ENCODE measurements at places on chromosomes 12 and 14.

- peak; percentile 11 for DNase-seq
Observed at GRCh38 chr14:56195223-56195622, 77.0 kb downstream of the PELI2 start.

DNA sequence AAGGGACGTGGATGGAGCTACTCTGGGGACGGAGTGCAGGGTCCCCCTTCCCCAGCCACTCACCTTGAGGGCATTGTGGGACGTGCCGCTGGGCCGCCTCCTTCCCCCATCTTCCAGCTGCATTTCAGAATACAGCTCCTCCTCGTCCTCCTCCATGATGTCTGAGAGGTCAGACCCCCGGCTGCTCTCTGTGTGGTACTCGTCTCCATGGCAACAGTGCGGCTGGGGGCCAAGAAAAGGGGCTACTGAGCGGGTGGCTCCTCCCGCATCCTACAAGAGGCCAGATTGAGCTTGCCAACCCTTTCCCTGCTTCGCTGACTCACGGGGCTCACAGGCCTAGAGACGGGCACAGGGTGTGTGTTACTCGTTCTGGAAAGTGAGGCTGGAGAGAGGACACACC is 90.4 kb downstream of the PIWIL1 start:
- no peak for DNase-seq

DNA sequence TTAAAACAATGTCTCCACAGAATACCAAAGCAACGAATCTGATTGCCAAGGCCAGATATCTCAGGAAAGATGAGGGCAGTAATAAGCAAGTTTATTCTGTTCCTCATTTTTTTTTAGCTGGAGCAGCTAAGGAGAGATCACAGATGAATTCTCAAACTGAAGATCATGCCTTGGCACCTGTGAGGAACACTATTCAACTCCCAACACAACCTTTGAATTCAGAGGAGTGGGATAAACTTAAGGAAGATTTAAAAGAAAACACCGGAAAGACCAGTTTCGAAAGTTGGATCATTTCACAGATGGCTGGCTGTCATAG is 994 bp downstream of the PRORP start:
- DNase-seq = no peak

DNA sequence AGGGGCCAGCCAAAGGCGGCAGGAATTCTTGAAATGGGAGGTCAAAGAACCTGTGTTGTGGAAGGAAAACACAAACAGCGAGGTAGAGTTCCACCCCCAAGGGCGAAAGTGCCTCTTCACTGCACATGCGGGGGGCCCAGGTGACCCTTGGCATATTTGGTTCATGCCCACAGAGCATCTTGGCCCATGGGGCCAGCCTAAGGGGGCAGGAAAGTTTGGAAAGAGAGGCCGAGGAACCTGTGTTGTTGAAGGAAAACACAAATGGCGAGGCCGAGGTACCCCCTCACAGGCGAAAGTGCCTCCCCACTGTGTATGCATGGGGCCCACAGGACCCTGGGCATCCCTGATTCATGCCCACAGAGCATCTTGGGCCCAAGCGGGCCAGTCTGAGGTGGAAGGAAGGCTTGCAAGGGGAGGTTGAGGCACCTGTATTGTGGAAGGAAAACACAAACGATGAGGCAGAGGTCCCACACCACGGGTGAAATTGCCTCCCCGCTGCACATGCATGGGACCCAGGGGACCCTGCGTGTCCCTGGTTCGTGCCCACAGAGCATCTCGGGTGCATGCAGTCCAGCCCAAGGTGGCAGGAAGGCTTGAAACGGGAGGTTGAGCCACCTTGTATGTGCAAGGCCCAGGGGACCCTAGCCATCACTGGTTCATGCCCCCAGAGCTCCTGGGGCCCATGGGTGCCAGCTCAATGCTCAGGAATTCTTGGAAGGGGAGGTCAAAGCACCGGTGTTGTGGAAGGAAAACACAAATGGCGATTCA is 384.1 kb downstream of the ALG10 start:
- DNase-seq = no peak

DNA sequence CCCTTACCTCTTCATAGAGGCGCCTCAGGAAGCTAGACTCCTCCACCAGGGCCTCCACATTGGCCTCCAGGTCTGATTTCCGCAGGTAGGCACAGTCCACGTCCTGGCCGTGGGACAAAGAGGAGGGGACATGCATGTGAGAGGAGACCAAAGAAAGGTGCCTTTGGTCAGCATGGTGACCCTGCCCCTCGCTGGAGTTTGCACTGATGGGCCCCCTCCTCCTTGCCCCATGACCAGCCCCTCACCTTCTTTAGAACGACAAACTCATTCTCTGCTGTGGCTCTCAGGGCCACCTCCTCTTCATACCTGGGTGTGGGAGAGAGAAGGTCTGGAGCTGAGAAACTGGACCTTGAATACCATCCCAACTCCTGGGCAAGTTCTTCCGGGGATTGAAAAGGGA is 3.2 kb downstream of the KRT85 start:
- DNase-seq = no peak

DNA sequence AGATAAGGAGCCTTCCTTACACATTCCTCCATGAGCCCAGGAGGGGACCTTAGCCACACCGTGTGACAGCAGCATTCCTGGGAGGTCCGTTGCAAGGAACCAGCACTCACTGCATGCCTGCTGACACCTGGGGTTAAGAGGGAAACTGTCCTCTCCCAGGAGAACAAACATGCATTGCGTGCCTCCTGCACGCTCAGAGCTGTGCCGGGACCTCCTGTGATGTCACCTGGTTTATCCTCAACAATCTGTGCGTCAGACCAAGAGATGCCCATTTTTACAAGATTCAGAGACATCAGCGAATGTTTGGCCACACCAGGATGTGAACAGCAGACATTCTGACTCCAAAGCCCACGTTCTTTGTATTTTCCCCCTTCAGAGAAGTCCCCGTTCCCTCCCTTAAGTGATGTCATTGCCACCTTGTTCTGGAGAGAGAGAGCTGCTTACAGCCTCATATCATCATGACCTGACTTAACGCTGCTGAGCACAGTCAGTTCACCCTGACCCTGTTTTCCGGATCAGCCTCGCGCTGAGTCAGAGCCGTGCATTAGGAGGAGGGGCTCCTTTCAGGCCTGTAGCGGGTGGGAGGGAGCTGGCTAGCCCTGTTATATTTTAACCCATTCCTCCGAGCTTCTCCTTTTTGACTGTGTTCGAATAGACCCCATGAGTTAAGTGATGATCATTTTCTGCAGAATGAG is 36.2 kb downstream of the TMEM120B start:
- no peak for DNase-seq

DNA sequence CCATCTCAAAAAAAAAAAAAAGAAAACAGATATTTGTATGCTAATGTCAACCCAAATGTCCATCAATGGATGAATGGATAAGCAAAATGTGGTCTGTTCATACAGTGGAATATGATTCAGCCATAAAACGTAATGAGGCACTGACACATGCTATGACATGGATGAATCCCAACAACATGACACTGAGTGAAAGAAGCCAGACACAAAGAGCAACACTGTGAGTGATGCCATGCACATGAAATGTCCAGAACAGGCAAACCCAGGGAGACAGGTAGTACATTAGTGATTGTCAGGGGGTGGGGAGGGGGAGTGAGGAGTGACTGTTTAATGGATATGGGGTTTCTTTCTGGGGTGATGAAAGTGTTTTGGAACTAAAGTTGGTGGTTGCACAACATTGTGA is 50.2 kb downstream of the ARL6IP4 start:
- no peak for DNase-seq

DNA sequence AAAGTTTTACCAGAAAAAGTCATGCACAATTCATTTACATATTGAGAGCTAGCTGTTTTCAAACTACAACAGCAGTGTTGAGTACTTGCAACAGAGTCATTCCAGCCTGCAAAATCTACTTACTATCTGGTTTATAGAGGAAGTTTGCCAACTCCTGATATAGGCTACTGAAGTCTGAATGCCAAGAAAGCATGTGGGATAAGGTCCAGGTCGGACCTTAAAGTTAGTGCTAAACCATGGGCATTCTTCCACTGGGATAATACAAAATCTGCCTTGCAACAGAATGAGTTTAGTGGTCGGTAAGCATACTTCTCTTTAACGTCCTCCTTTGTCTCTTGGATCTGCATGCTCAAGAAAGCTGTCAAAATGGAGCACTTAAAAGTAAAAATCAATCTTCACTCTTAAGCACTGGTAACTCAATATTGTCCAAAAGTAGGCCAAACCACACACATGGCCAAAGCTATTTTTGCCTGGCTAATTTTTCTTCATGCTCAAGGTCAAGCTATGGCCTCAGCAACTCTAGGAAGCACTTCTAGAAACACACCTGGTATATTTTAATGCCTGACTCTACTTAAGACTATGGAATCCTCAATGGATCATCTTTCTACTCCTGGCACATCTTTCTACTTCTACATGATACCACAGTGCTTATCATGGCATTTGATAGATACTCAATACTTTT is 364.9 kb upstream of the KITLG start:
- no peak for DNase-seq

DNA sequence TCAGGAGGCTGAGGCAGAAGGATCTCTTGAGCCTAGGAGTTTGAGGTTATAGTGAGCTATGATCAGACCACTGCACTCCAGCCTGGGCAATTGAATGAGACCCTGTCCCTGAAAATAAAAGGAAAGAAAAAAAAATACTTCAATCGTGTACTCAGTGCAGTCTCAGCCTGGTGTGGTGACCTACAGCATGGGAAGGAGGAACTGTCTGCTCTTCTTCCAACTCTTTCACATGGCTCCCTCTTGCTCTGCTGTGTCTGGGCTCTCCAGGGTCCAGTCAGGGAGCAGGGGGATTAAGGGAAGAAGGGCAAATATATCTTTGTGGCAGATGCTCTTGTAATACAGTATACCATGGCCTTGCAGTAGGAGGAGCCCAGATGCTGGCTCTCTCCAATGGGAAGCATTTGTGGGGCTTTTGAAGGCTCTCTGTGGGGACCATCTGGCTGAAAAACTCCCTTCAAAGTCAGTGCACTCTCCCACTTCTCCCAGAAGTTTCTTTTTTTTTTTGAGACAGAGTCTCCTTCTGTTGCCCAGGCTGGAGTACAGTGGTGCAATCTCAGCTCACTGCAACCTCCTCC is 76.6 kb upstream of the TMPO start:
- no peak for DNase-seq

- no peak for DNase-seq
Observed at GRCh38 chr14:21199611-21200560, 44.0 kb upstream of the OR5AU1 start.

- no peak for DNase-seq
Observed at GRCh38 chr12:121787063-121788025, 6.1 kb downstream of the RHOF start.

DNA sequence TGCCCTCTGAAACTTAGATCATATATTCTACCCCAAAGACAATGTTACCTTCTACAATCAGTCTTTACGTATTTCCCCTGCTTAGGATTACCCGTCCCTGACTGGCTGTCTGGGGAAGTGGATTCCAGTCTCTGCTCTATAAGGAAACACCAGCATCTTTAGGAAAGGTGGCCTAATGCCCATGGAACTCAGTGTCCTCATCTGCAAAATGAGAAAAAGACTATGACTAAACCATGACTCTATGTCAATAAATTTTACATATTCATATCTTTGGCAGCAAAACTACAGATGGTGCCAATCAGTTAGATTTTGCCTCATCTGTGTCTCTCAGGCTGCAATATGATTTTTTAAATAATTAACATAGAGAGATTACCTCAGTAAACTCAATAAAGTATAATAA is 133.8 kb downstream of the ITPR2 start:
- DNase-seq = no peak

DNA sequence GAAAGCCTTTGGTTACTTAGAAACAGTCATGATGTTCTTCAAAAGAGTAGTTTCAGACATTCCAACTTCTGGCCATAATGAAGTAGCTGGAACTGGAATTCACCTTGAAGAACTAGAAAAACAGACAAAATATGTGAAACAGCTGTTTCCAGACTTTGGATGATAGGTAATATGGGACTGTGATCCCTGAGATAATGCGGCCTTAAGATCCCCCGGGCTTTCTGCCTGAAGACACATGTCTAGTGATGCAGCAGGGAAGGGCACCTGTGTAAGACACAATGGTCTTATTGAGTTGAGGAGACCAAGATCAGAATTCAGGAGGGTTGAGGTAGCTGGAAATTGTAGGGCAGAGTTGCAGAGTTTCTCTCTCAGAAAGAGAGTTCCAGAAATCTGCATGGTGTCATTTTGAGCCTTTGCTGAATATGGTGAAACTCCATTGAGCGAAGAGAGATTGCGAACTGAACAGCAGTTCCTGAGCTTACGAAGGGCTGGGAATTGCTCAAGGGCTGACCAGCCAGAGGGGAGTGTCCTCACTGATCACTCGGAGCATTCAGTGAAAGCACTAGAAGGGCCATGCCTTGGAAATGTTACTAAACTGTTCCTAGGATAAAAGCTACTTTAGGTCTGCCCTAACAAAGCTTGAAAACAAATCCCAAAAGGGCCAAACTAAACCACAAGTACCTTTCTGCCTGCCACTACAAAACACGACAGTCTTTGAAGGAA is 41.7 kb upstream of the FRS2 start:
- DNase-seq = no peak

GRCh38 chr14:23385642-23386265 is 8.9 kb downstream of the CMTM5 start:
- DNase-seq = peak; percentile 20

GRCh38 chr12:47881826-47882427 is 22.9 kb downstream of the VDR start:
- DNase-seq = no peak

DNA sequence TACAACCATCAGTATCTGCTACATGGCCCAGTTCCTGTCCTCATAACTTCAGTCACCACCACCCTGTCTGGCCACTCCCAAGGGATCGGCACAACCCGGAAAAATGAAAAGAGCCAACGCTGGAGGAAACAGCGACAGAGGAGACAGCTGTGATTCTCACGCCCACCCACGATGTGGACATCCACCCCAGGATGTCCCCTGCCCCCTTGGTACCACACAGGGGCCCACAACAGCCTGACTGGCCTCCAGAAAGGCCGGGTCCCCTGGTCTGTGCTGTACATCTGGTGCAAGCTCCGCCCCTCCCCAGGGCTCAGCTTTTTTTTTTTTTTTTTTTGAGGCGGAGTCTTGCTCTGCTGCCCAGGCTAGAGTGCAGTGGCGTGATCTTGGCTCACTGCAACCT is 12.5 kb downstream of the RPS6KL1 start:
- no peak for DNase-seq

GRCh38 chr14:89040460-89041256 is 216.2 kb downstream of the TTC8 start:
- peak; percentile 56 for DNase-seq

DNA sequence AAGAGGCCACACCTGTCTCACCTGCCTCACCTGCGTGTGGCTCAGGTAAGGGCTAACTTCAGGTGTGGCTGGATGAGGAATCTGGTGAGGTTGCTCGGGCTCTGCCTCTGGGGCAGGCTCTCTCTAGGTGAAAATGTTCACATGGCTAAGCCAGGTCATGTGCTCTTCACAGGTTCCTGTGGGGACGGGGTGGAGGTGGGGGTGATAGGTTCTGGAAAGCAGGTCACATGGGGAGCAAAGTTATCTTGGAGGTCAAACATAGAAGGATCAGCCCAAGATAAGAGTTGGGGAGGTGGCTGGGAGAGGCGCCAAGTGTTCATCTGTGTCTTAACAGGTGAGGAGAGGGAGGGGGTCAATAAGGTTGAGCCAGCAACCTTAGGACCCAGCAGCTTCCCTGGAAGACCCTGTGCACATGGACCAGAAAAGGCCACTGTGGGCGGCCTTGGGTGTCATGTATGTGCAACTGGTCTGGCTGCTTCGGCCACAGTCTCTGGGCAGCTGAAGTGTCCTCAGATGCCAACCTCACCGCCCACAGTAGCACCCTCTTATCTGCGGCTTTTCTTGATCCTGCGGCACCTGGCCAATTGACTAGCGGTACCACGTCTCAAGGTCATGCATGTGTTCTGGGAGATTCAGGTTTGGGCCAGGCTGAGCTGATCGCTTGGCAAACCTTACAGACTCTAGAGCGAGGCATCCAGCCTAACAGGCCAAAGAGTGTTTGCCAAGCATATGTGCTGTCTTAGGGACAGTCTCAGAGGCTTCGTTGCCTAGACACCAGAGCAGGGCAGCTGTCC is 60.5 kb downstream of the CACNA1C start:
- no peak for DNase-seq

Data from RPMI8226 (cell line).